ENCODE measurements at places on chromosomes 7 and 10. TPM values are rescaled to one million over a fixed set of nuclear protein-coding genes. Genes with fewer than 3 reads are reported as not detected.

- H3K27ac ChIP-seq, result no peak overlapping the region
- no peak for DNase-seq
- H3K4me1 ChIP-seq, result no peaks in the 10 kb centered on the region
- no peak overlapping the region for H3K4me3 ChIP-seq
Observed at GRCh38 chr7:80186721-80187120, 52.1 kb downstream of the GNAI1 start.

GRCh38 chr10:61283066-61283465, 170.1 kb downstream of the TMEM26 start:
- H3K27ac ChIP-seq, result no peak overlapping the region
- H3K4me1 ChIP-seq, result no peaks in the 10 kb centered on the region
- no peak overlapping the region for H3K4me3 ChIP-seq
- no peaks in the 10 kb centered on the region for H3K27me3 ChIP-seq
- H3K36me3 ChIP-seq, result no peaks in the 10 kb centered on the region
- no peak for DNase-seq

GRCh38 chr10:8365935-8366911, 311.7 kb downstream of the GATA3 start:
- no peak overlapping the region for H3K4me3 ChIP-seq
- no peaks in the 10 kb centered on the region for H3K36me3 ChIP-seq
- DNase-seq, result no peak

DNA sequence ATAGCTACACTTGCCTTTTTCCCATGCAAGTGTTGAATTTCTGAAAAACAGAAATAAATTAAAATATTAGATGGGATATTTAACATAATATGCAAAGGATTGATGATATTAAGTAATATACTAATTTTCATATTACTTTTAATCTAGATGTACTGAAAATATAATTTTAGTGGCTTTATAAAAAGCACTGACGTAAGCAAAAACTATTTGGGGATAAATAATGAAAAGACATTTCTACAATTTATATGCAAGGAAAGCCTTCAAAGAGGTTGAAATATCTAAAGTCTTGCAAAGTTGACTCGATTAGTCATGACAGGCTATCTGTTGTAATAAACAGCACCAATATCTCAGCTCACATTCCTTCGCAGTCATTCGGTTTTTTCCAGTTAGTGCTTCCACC, 94.9 kb upstream of the ABCB5 start:
- no peak overlapping the region for H3K27ac ChIP-seq
- no peak overlapping the region for H3K4me3 ChIP-seq
- H3K36me3 ChIP-seq, result no peaks in the 10 kb centered on the region
- H3K27me3 ChIP-seq, result no peaks in the 10 kb centered on the region
- DNase-seq, result no peak

- DNase-seq, result no peak
- H3K27ac ChIP-seq, result no peak overlapping the region
- H3K36me3 ChIP-seq, result no peaks in the 10 kb centered on the region
- H3K4me1 ChIP-seq, result no peaks in the 10 kb centered on the region
- H3K27me3 ChIP-seq, result no peaks in the 10 kb centered on the region
Observed at GRCh38 chr10:91653219-91653870, 20.5 kb upstream of the PPP1R3C start.

- no peak overlapping the region for H3K27ac ChIP-seq
- H3K4me3 ChIP-seq, result no peak overlapping the region
- H3K36me3 ChIP-seq, result no peaks in the 10 kb centered on the region
- no peaks in the 10 kb centered on the region for H3K27me3 ChIP-seq
Observed at GRCh38 chr10:124656113-124656490, 88.1 kb downstream of the FAM53B start.

GRCh38 chr7:36303202-36304098, 86.2 kb upstream of the ANLN start:
- peak overlapping the region; percentile 79 for H3K27ac ChIP-seq
- H3K27me3 ChIP-seq, result no peaks in the 10 kb centered on the region
- H3K36me3 ChIP-seq, result no peaks in the 10 kb centered on the region
- no peak overlapping the region for H3K4me3 ChIP-seq
- H3K4me1 ChIP-seq, result peaks cover 48% of the 10 kb centered on the region
- peak; percentile 88 for DNase-seq

DNA sequence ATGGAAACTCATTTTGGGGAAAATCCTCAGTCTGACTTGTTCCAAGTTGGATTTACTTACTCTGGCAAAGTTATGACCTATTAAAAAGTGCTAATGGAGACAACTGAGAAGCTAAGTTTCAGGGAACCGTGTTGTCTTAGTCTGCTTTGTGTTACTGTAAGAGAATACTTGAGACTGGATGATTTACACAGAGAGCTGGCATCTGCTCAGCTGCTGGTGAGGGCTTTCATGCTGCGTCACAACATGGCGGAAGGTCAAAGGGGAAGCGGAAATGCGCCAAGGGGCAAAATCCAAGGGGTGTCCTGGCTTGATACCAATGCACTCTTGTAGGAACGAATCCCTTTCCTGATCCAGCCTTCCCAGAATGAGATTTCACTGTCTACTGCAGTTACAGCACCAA, 46.4 kb downstream of the MTURN start:
- no peaks in the 10 kb centered on the region for H3K27me3 ChIP-seq
- no peak overlapping the region for H3K27ac ChIP-seq
- DNase-seq, result no peak
- H3K4me3 ChIP-seq, result no peak overlapping the region

DNA sequence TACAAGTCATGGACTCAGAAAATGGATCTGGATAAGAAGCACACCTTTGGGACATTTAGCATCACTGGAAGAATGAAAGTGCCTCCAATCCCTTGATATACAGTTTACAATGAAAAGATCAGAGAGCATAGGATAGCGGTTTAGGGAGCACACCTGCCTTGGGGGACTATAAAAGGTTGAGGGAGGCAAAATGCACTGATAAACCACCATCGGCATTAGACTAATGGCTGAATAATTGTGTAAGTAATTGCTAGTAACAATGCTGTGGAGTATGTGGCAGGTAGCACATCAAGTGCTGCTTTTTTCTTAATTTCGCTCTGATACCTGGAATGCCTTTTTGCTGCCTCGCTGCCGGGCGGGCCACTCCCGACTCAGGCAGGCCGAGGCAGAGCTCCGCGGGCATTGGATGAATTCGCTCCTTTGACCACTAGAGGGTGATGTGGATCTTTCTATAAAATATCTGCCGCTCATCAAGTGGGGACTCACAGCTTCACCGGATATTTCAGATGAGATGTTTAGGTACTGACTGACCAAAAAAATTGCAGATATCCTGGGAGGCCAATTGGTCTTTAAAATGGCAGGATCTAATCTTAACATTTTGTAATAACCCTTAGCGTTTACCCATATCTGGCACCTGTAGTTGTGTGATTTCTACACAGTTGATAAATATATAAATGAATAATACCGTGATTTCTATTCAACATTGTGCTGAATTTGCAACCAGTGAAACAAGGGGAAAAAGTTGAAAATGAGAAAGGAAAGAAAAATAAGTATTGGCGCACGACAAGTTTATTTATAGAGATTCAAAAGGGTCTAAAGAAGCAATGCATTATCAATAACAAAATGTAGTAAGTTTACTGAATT, 116.8 kb upstream of the PRSS1 start:
- no peak overlapping the region for H3K27ac ChIP-seq
- no peaks in the 10 kb centered on the region for H3K36me3 ChIP-seq
- no peaks in the 10 kb centered on the region for H3K27me3 ChIP-seq
- peak; percentile 31 for DNase-seq
- H3K4me3 ChIP-seq, result no peak overlapping the region

DNA sequence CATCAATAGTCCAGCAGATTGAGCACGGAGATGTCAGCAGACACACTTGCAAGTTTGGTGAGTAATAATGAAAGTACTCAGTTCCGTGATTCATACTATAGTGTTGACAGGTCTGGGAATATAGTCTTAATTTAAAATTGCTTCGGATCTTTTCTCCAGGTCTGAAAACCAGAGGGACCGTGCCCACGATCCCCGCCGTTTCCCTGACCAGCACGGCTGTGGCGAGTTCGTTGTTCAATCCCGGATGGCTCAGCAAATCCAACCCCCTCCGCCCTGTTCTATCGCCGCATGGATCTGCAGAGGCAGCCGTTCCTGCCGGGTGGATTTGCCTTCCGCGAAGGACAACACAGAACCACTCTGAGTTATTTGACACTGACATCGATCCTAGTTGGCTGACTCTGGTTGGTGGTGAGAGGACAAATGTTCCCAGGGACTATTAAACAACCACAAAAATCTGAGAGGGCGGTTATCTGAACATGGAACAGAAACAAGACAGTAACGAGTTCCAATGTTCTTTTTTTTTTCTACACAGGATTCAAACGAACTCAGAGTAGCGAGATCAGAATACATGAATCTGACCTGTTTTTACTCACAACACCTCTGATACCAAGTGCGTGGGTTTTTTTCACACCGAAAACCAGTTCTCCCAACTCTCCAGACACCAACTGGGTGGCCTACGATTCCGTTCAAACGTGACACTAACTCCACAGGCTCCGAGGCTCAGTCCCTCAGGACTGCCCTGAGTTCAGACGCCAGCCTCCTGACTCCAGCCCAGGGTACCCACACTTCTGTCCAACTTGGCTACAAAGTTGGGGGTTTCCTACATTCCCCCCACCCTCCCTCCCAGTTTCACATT, 52.7 kb downstream of the RBM17 start:
- H3K4me1 ChIP-seq, result peaks cover 29% of the 10 kb centered on the region
- no peak for DNase-seq
- H3K4me3 ChIP-seq, result peak overlapping the region; percentile 55
- H3K27ac ChIP-seq, result no peak overlapping the region
- no peaks in the 10 kb centered on the region for H3K27me3 ChIP-seq

- H3K36me3 ChIP-seq, result no peaks in the 10 kb centered on the region
- H3K4me1 ChIP-seq, result no peaks in the 10 kb centered on the region
- H3K27me3 ChIP-seq, result no peaks in the 10 kb centered on the region
Observed at GRCh38 chr7:20858951-20859350, 72.3 kb upstream of the SP8 start.

GRCh38 chr10:20949967-20950366, 52.9 kb upstream of the NEBL start:
- no peaks in the 10 kb centered on the region for H3K4me1 ChIP-seq
- no peak overlapping the region for H3K27ac ChIP-seq
- no peak for DNase-seq
- no peaks in the 10 kb centered on the region for H3K27me3 ChIP-seq
- no peak overlapping the region for H3K4me3 ChIP-seq

DNA sequence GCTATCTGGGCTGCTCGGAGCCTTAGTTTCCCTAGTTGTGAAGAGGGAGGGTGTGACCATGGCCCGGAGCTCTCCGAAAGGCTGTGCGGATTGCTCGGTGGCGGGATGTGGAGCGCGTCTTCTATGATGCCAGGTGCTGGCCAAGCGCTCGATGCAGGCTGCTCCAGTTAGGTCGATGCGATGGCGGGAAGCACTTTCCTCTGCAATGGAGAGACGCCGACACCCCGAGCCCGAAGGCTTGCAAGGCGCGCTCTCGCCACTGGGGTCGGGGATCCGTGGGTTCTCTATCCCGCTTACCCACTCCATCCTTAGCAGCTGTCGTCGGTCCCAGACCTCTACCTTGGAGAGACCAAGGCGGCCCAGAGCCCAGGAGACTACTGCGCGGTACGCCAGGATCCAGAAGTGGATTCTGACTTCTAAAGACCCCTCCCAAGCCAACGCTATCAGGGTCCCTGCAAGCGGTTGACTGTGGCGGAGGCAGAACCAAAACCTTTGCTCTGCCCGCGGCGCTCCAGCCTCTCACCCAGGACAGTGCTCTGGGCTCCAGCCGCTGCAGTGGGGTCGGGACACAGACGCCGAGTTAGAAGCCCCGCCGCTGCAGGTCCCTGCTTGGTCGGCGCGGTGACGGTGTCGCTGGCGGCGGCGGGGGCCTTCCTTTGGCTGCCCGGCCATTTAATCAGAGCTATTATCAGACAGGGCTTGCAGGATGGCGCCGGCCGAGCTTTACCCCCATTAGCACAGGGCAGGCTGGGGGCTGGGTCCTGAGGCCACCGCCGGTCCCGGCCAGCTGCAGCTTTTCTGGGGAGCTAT, 7.8 kb upstream of the TBX20 start:
- peak overlapping the region; percentile 28 for H3K4me3 ChIP-seq
- H3K27me3 ChIP-seq, result peaks cover 4% of the 10 kb centered on the region
- peak; percentile 51 for DNase-seq
- peaks cover 10% of the 10 kb centered on the region for H3K4me1 ChIP-seq
- no peaks in the 10 kb centered on the region for H3K36me3 ChIP-seq

GRCh38 chr10:47116445-47116844, 183.6 kb upstream of the GDF10 start:
- no peak overlapping the region for H3K27ac ChIP-seq
- no peaks in the 10 kb centered on the region for H3K27me3 ChIP-seq
- H3K4me1 ChIP-seq, result no peaks in the 10 kb centered on the region
- DNase-seq, result no peak

GRCh38 chr10:122342293-122343134, 32.0 kb upstream of the PLEKHA1 start:
- DNase-seq, result no peak
- peak overlapping the region; percentile 69 for H3K27ac ChIP-seq
- peaks cover 19% of the 10 kb centered on the region for H3K4me1 ChIP-seq
- no peaks in the 10 kb centered on the region for H3K36me3 ChIP-seq
- no peak overlapping the region for H3K4me3 ChIP-seq

DNA sequence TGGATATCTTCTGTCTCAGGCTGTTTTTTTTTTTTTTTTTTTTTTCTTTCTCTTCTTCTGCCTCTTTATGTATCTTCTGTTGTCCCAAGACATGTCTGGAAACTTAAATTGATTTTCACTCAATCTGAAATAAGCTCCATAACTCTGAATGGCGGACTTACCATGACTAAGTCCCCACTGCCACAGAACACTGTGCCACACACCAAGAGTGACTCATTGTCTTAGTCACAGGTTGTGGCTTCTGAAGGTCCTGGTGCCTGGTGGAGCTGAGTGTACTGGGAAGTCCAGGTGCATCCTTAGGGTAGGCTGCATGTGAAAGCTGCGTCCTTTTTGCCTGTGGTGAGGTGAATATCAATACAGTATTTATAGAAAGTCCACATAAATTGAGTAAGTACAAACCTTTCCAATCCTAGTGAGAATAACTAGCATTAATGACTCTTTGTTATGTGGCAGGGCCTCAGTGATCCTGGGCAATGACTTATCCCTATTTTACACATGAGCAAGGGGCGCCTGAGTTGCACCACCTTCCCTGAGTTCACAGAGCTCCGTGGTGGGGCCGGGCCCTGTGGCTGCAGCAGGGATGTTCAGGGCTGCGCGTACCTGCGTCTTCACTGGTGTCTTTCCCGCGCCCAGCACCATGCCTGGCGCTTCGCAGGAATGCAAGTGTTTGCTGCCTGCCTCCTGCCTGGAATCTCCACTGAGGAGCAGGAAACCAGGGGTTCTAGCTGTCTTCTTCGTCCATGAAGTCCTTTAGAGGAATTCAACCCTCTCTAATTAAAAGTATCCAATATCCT, 4.3 kb downstream of the PFKP start:
- H3K4me3 ChIP-seq, result no peak overlapping the region
- H3K36me3 ChIP-seq, result no peaks in the 10 kb centered on the region
- no peaks in the 10 kb centered on the region for H3K27me3 ChIP-seq
- no peak overlapping the region for H3K27ac ChIP-seq

The OPN4 gene
- 0.03 TPM for polyA plus RNA-seq

The BHLHA15 gene
- 0.26 TPM for polyA plus RNA-seq

The NRP1 gene
- 69.4 TPM for polyA plus RNA-seq

The CEP55 gene
- not detected for polyA plus RNA-seq

The SPDYE16 gene
- polyA plus RNA-seq, result 0.08 TPM

The TFEC gene
- 0.46 TPM for polyA plus RNA-seq
